Fibroblast of skin of right biceps (primary cell): ENCODE measurements at places on chromosomes 13 and 19.

DNA sequence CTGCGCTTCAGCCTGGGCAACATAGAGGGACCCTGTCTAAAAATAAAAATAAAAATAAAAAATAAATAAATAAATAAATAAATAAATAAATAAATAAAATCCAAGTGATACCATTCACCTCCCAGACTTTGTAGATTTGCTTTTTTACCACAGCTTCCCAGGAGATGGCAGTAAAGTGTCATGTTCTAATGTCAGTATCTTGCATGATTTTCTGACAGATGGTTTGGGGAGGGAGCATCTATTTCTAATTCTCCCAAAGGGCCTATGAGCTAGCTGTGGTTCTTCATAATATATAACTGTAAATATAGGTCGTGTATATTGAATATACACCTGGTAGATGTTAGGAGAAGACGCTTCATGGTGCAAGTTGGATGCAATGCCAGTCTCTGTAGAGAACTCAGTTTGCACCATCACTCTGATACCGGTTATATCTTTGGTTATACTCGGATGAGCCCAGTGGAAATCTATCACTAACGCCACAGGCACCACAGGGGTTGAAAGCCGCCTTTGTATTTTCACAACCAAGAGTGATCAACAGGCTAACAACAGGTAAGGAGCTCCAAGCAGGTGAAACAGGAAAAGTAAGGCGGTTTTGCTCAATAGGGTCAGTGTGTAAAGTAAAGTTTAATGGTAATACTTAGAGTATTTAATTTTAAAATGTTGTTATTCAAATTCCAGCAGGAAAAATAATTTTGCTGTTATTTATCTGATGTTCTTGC is 13.9 kb downstream of the APLP1 start:
- peak; percentile 75 for DNase-seq

DNA sequence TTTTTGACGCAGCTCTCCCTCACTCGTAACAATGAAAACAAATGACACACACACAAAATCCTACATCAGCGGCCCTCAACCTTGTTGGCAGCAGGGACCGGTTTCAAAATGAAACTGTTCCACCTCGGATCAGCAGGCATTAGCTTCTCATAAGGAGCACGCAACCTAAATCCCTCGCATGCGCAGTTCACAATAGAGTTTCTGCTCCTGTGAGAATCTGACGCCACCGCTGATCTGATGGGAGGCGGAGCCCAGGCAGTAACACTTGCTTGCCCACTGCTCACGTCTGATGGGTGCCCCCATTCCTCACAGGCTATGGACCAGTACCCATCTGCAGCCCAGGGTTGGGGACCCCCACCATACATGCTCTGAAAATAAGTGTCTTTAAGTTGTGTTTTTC is 43.4 kb downstream of the DHRS12 start:
- no peak for DNase-seq

DNA sequence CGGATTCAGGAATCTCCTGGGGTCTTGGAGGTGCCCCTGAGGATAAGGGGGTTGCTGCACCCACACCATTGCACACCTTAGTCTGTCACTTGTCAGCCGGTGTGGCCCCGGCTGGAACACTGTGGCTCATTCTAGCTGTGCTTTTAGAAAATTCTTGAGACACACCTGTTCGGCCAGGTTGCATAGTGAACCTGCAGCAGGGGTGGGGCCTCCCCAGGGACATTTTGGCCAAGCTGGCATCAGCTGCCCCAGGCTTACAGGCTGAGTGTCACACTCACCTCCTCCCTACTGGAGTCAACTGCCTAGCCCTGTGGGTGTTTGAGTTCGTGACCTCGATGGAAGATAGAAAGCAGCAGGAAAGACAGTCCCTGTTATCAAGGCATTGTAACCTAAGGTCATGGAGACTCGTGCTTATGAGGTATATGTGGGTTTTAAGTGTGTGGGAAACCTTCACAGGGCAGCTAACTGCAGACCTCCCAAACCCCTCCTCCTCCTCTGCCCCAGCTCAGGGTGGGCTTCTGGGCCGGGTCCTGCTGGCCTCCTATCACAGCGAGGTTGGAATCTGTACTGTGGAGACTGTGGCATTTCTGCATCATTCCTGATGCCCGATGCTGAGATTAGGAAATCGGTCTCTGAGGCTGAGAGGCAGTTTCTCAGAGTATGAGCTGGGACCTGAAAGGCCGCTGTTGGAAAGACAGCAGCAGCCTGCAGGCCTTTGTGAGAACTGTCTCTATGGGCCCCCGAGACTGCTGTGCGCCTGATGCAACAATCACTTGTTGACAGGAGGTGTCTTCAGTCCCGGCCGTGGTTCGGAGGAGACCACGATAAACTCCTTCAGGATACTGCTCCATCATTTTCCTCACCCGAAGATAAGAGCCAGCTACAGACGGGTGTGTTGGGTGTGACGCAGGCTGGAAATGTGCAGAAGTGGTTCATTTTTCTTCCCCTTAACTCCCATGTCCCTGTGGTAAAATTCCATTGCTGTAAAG is 72.2 kb downstream of the ATP11A start:
- DNase-seq: peak; percentile 70

DNA sequence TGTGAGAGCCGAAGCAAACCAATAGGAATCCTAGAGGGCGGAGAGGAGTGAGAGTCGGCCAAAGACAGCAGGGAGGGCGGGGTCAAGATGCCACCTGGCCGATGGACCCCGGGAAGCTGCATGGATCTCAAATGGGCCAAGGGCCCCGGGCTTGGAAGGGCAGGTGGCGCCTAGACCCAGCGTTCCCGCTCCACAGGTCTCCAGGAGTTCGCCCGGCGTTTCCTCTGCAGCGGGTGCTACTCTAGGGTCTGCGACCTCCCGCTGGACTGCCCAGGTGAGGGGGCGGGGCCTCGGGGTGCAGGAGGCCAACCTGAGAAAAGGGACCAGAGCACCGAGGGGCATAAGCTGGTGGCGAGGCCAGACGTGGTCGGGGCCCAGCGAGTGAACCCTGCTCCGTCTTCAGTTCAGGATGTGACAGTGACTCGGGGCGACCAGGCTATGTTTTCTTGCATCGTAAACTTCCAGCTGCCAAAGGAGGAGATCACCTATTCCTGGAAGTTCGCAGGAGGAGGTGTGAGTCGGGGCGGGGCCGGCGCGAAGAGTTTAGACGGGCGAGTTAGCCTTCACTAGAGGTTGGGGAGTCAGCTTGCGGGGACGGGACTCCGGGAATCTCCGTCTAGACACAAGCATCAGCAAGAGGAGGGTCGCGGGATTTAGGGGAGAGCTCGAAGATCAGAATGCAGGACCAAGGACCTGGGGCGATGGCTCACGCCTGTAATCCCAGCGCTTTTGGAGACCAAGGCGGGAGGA is 9.9 kb downstream of the SPACA6 start:
- no peak for DNase-seq

GRCh38 chr19:18279516-18280246 is 1.7 kb downstream of the JUND start:
- peak; percentile 96 for DNase-seq

GRCh38 chr13:62357887-62358645 is 942.4 kb upstream of the PCDH20 start:
- DNase-seq: peak; percentile 53

- DNase-seq: no peak
Observed at GRCh38 chr19:58388175-58388526, 1.1 kb downstream of the RPS5 start.

DNA sequence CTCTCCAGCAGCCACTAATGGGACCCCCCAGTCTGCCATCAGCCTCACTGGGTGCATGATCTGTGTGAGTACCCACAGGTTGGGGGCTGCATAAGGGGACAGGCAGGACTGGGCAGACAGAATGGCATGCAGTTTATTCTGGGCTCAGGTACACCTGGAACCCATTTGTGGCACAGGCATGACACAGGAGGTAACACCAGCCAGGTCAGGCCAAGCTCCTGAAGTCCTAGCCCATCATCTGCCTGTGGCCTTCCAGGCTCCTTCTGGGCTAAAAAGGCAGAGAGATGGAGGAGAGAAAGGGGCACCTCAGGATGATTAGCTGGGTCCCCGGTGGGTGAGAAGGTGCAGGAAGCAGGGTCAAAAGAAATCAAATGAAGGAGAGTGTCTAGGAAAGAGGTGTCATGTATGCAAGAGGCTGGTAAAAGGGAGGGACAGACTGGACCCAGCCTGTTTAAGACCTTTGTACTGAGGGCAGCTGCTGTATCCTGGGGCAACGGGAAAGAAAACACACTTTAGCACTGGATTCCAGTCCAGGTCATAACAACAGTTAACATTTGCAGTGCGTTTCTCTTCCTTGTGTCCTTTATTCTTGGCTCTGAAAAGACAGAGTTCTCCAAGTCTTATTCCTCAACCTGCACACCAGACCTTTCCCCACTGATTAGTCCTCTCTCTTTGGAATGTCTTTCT is 20.2 kb upstream of the DGKH start:
- no peak for DNase-seq

DNA sequence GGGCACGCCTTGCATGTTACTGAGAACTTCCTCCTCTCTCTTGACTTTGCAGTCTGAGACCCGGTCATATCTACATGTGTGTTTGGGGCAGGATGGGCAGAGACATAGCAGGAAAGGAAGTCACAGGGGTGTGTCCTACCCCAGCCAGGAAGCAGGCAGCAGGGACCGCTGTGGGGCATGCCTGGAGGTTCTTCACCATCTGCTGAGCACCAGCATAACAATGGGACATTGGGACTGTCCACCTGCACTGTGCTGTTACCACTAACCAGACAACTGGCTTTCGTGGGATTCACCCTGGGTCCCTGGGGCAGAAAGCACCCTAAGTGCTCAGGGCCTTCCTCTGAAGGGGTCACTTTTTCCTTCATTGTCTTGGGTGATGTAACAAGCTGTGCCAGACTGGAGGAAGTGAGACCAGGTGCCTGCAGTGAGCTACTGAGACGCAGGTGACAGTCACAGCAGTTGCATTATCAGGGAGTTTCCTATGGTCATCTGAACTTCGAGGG is 2.6 kb upstream of the HAUS5 start:
- no peak for DNase-seq

DNA sequence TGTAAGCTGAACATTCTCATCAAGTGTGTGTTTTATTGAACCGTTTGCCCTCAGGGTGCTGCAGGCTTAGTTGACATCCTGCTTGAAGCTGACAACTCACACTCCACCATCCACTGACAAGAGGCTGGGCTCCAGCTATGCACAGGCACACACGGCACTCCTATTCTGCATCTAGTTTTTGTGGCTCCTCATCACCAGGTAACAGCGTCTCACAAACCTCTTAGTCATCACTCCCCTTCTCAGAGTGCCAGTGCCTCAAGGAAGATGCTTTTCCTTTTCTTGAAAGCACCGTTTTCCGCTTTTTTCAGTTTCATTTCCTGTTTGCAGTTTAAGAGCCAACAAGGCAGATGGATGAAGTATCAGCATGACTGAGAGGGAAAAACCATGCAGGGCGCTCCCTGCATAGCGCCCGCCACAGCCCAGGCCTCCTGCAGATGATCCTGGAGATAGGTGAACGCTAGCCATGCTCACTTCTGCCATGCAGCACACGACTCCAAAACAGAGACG is 491.2 kb downstream of the COG6 start:
- DNase-seq: no peak
